ENCODE measurements at places on chromosomes 7 and 10. TPM values are rescaled to one million over a fixed set of nuclear protein-coding genes. Genes with fewer than 3 reads are reported as not detected.

DNA sequence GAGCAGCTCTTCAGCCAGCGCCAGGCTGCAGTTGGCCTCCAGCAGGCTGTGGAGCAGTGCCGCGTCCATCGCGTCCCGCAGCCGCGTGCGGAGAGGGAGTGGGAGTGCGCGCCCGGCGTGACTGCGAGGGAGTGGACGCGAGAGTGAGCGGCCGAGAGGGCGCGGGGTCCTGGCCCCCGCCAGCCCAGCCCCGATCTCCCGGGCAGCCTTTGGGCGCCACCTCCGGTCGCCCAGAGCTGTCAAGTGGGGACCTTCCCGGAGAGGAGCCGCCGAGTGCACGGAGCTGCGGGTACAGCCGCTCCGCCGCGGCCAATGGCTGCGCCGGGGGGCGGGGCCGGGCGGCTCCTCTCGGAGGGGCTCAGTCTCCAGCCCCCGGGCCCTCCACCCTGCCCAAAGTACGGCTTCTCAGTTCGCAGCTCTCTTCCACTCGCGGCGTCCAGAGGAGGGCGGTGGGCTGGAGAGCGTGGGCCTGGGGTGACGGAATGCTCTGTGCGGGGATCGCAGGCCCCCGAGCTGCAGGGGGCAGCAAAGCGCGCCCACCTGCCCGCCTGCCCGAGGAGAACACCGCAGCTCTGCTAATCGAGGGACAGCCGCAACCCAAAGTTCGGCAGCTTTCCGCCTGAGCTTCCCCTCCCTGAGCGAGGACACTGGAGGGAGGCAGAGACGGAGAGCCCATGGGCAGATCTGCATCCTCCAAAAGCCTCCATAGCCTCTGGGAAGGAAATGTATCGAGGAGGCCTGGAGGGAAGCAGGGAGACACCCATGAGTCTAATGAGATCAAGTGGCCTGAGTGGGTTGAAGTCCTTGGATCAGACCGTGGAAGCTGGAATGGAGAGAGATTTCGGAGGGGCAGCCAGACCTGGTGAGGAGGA lies at the start of gene CRHR2:
Gene CRHR2 (minus strand): TSS at position 245 of the 872 bp plus-strand sequence. CDS start 176 bp downstream, at position 69.
- DNase-seq: no peak

DNA sequence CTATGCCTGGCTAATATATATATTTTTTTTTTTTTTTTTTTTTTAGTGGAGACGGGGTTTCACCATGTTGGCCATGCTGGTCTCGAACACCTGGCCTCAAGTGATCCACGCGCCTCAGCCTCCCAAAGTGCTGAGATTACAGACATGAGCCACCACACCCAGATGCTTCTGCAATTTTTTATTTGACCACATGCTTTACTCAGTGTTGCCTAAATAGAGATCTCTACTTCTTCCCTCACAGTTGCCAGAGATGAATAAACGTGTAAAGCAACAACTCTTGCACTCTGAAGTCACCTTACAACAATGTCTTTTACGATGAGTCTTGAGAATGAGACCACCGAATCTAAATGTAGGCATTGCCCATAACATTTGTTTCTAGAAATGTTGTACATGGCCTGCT lies 107.9 kb upstream of the FRMD4A start:
- DNase-seq: no peak

DNA sequence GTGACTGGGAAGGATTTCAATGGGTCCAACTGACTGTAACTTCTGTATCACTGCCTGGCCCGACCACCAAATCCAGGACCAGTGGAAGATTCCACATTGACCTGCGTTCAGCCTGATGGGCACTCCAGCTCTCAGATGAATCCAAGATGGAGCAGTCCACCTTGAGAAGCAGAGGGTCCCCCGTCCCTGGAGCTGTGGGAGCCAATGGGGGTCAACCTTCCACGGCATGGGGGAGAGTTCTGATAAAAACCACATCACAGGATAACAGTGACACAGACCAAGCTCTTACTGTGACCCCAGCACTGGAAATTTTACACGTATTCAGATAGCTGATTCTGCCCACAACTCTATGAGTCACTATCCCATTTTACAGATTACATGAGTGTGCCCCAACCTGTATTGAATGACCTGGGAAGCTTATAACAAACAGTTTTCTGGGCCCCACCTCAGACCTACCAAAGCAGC lies 11.2 kb downstream of the ZCCHC24 start:
- no peak for DNase-seq

Gene GPNMB
- 183 TPM for total RNA-seq

Gene CELF2
- 93.9 TPM for total RNA-seq

Data from mesenteric fat pad (tissue), 1 donor.